Bronchial smooth muscle cell (primary cell): ENCODE measurements at places on chromosomes 4 and X. TPM values are rescaled to one million over a fixed set of nuclear protein-coding genes. Genes with fewer than 3 reads are reported as not detected.

ADAM29 gene
- total RNA-seq, result not detected in 2 replicates

SLC10A4 gene
- not detected in 2 replicates for total RNA-seq

BMX gene
- total RNA-seq, result not detected in 2 replicates

BBS12 gene
- total RNA-seq, result 4.9 and 5.9 TPM in 2 replicates

USP51 gene
- total RNA-seq, result 1.9 and 3.6 TPM in 2 replicates

TCEAL1 gene
- 13.8 and 24.7 TPM in 2 replicates for total RNA-seq

HDX gene
- 1.9 and 2.0 TPM in 2 replicates for total RNA-seq

LONRF3 gene
- 0.16 and 0.17 TPM in 2 replicates for total RNA-seq
